Right ventricle myocardium inferior (tissue), 1 donor: ENCODE measurements at places on chromosomes 1 and 21. TPM values are rescaled to one million over a fixed set of nuclear protein-coding genes. Genes with fewer than 3 reads are reported as not detected.

S100A6 gene
- total RNA-seq = 265 TPM

RXFP4 gene
- total RNA-seq = not detected

PGLYRP3 gene
- not detected for total RNA-seq

MECR gene
- total RNA-seq = 35.4 TPM

TSPEAR gene
- total RNA-seq = 0.65 TPM

SMIM12 gene
- 40.6 TPM for total RNA-seq

CR1L gene
- total RNA-seq = not detected

FOXD3 gene
- 0.19 TPM for total RNA-seq

EPHA2 gene
- 7.3 TPM for total RNA-seq

STPG1 gene
- 6.8 TPM for total RNA-seq

FMO5 gene
- total RNA-seq = 8.2 TPM

SPRR2G gene
- total RNA-seq = not detected

SLC45A3 gene
- 6.5 TPM for total RNA-seq

TMED5 gene
- 59.9 TPM for total RNA-seq

INAVA gene
- not detected for total RNA-seq

FCGR3A gene
- 31.4 TPM for total RNA-seq

LMX1A gene
- 0.14 TPM for total RNA-seq

BARHL2 gene
- total RNA-seq = not detected

SEMA6C gene
- total RNA-seq = 57.6 TPM

ATP1A2 gene
- 209 TPM for total RNA-seq

CACNA1E gene
- total RNA-seq = 3.7 TPM
